MCF 10A (cell line): ENCODE measurements at places on chromosomes 2 and 18.
A peak's percentile ranks its signal among the peaks of the same experiment; 100 is the strongest.

DNA sequence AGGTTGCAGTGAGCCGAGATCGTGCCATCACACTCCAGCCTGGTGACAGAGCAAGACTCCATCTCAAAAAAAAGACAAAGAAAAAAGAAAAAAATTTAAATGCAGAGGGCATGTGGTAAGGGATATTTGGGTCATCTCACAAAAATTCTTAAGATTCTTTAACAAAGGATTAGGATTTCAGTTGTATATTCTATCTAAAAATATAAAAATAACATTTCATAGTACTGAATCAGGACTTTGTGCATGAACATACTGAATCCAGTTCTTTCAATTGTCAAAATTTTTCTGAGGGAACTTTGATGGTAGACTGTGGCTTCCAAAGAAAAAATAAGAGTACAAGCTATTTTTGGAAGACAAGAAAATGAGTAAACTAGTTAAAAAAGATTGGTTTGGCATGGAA, 6.5 kb upstream of the PPP3R1 start:
- H3K4me1 ChIP-seq = peaks cover 11% of the 10 kb centered on the region
- H3K27me3 ChIP-seq = no peaks in the 10 kb centered on the region
- no peaks in the 10 kb centered on the region for H3K36me3 ChIP-seq
- H3K4me3 ChIP-seq = no peak overlapping the region
- H3K27ac ChIP-seq = no peak overlapping the region

- H3K27me3 ChIP-seq = no peaks in the 10 kb centered on the region
- H3K36me3 ChIP-seq = no peaks in the 10 kb centered on the region
- H3K4me3 ChIP-seq = peak overlapping the region; percentile 74
- H3K4me1 ChIP-seq = peaks cover 12% of the 10 kb centered on the region
Observed at GRCh38 chr2:127218812-127219170, 1.3 kb downstream of the CYP27C1 start.

- H3K27ac ChIP-seq = no peak overlapping the region
- no peak for DNase-seq
- no peak overlapping the region for H3K4me3 ChIP-seq
- peaks cover 6% of the 10 kb centered on the region for H3K4me1 ChIP-seq
- no peaks in the 10 kb centered on the region for H3K27me3 ChIP-seq
Observed at GRCh38 chr2:170340693-170341068, 162.7 kb downstream of the MYO3B start.

DNA sequence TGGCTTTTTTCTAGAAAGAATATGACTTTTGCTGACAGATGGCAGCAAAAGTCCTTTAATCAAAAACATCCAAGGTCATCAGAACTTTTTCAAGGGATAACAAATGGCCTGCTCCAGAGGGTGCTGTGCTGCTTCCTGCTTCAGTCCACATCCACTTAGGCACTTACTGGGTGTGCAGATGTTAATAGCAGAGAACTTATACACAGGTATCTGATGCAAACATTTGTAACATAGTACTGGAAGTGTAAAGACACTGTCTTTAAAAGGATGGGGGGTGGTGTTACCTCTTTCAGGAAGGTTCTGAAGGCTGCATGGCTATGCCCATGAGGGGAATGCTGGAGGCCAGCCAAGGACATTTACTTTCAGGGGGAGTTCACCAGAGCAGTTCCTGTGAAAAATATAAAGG, 5.5 kb downstream of the HOXD8 start:
- H3K36me3 ChIP-seq = no peaks in the 10 kb centered on the region
- H3K4me3 ChIP-seq = no peak overlapping the region
- no peak for DNase-seq
- H3K27ac ChIP-seq = peak overlapping the region; percentile 53

GRCh38 chr2:179305125-179305524, 40.5 kb upstream of the SESTD1 start:
- no peaks in the 10 kb centered on the region for H3K4me1 ChIP-seq
- no peaks in the 10 kb centered on the region for H3K27me3 ChIP-seq
- no peak for DNase-seq
- H3K27ac ChIP-seq = no peak overlapping the region
- no peaks in the 10 kb centered on the region for H3K36me3 ChIP-seq
- H3K4me3 ChIP-seq = no peak overlapping the region

- DNase-seq = no peak
- H3K36me3 ChIP-seq = no peaks in the 10 kb centered on the region
Observed at GRCh38 chr2:6978991-6979390, 61.8 kb downstream of the RNF144A start.

DNA sequence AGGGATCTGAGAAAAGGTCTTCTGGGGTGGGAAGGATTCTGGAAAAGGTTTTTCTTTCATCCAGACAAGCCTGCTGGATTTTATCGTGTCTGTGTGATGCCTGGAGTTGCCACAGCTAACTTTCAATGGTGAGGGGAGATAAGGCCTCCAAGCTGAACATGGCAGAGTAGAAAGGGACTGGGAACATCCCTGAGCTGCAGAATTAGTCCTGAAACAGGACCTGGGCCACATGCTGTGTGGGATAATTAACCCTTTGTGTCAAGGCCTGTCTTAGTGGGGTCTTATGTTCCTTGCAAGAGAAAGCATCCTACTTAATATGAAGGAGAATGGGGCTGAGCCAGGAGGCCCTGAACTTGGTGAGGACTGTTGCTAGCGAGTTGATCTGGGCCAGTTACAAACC, 66.4 kb downstream of the VSNL1 start:
- H3K27me3 ChIP-seq = no peaks in the 10 kb centered on the region
- H3K4me3 ChIP-seq = no peak overlapping the region
- H3K27ac ChIP-seq = no peak overlapping the region
- DNase-seq = no peak
- H3K4me1 ChIP-seq = no peaks in the 10 kb centered on the region

GRCh38 chr2:98378901-98379300, 32.6 kb downstream of the CNGA3 start:
- no peaks in the 10 kb centered on the region for H3K36me3 ChIP-seq
- DNase-seq = peak; percentile 84

- peaks cover 14% of the 10 kb centered on the region for H3K27me3 ChIP-seq
- H3K4me1 ChIP-seq = no peaks in the 10 kb centered on the region
- no peak overlapping the region for H3K27ac ChIP-seq
- no peak overlapping the region for H3K4me3 ChIP-seq
Observed at GRCh38 chr2:238493880-238494572, 67.3 kb downstream of the ASB1 start.

DNA sequence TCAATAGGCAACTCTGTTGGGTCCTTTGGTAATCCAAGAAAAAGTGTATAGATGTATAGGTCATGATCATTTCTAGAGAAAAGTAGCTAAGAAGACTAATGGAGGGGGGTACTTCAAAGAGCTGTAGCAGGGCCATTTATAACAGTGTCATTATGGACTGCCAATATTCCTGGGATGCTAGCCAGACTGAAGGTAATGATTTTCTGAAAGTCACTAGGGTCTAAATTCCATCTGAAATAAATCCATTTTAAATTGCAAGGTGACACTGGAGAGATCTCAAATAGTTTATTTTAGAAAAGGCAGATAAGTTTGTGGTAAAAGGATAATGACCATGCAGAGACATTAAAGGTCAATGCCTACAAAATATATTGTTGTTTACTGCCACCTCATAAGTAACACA, 4.5 kb upstream of the SPC25 start:
- DNase-seq = no peak
- peaks cover 5% of the 10 kb centered on the region for H3K4me1 ChIP-seq
- H3K4me3 ChIP-seq = no peak overlapping the region
- peaks cover 46% of the 10 kb centered on the region for H3K27me3 ChIP-seq

DNA sequence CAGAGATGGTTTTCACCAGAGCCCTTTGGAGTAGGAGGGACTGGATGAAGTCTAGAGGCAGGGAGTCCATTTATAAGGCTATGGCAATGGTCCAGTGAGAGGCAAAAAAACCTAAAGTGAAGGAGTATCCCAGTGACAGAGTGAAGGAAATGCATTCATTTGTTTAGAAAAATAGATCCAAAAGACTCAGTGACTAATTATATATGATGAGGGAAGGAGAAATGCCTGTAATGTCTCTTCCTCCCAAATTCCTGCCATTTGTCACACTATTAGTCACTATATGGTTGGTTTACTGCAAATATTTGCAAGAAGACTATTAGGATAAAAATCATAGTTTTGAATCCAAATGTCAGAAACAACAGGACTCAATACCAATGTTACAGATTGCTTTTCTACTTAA, 104.2 kb downstream of the ZNF521 start:
- no peak overlapping the region for H3K4me3 ChIP-seq
- no peak overlapping the region for H3K27ac ChIP-seq
- H3K4me1 ChIP-seq = no peaks in the 10 kb centered on the region

DNA sequence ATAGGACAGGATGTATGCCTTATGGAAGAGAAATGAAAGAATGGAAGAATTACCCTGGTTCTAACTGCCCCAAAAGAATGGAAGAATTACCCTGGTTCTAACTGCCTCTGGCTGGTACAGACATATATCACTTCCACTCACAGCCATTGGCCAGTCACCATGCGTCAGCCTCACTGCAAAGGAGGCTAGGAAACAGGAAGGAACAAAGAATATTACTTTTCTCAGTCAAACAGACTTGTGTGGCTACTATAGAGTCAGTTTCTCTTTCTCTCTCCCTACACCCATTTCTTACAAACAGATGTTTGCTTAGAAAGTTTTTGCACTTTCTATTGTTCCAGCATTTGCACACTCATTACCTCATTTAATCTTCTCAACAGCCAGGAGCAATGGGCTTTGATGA, 1111.1 kb upstream of the KLHL29 start:
- H3K36me3 ChIP-seq = no peaks in the 10 kb centered on the region
- no peak overlapping the region for H3K4me3 ChIP-seq
- no peaks in the 10 kb centered on the region for H3K4me1 ChIP-seq
- no peaks in the 10 kb centered on the region for H3K27me3 ChIP-seq
- no peak for DNase-seq
